ENCODE measurements at places on chromosomes 4 and X. TPM values are rescaled to one million over a fixed set of nuclear protein-coding genes. Genes with fewer than 3 reads are reported as not detected.

The ASB12 gene
- not detected for total RNA-seq

The ZXDA gene
- 4.6 TPM for total RNA-seq

The ASB11 gene
- total RNA-seq: not detected

The VCX3B gene
- total RNA-seq: not detected
